ENCODE measurements at places on chromosomes 6 and 20.

DNA sequence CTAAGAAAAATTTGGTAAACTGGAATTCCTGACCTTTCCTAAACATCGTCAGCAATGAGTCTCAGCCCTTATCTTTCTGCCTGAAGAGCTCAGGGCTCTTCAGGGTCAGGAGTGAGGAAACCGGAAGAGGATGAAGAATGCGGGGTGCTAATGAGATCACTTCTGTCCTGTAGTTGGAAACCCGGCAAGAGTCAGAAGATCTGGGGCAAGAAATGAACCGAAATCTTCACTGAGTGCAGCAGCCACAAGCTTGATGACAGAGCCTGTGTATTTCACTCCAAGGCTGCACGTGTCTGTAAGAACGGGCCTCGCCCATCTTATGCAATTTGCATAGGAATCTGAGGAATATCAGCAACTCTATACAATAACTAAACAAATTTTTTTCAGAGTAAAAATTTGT, 60.4 kb upstream of the QKI start:
- DNase-seq: no peak

DNA sequence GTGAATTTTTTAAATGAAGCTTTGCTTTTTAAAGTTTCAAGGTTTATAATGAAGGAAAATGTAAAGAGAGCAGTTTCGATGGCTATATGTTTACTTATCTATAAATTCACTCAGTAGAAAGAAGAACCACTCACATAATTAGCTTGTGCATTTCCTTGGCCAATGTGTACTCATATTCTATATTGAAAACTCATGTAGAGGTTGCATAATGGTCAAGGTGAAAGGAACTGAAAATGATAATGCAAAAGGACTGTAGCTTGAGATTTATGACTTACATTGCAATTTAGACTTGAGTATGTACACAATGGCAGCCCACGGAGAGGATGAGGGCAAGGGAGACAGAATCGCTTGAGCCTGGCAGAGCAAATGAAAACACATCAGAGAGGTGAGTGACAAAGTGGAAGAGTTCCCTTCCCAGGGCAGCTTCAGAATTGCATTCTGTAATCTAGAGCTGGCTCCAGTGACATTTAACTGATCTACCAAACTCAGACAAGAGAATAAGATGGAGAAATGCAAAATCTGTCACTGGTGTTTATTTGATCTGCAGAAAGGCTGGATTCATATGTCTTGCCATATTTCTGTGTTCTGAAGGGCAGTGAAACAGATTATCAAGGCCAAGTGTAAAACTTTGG, 191.8 kb downstream of the TMEM200A start:
- DNase-seq: no peak

- DNase-seq: no peak
Measured at GRCh38 chr6:159761129-159761872, 544 bp upstream of the ACAT2 start.

DNA sequence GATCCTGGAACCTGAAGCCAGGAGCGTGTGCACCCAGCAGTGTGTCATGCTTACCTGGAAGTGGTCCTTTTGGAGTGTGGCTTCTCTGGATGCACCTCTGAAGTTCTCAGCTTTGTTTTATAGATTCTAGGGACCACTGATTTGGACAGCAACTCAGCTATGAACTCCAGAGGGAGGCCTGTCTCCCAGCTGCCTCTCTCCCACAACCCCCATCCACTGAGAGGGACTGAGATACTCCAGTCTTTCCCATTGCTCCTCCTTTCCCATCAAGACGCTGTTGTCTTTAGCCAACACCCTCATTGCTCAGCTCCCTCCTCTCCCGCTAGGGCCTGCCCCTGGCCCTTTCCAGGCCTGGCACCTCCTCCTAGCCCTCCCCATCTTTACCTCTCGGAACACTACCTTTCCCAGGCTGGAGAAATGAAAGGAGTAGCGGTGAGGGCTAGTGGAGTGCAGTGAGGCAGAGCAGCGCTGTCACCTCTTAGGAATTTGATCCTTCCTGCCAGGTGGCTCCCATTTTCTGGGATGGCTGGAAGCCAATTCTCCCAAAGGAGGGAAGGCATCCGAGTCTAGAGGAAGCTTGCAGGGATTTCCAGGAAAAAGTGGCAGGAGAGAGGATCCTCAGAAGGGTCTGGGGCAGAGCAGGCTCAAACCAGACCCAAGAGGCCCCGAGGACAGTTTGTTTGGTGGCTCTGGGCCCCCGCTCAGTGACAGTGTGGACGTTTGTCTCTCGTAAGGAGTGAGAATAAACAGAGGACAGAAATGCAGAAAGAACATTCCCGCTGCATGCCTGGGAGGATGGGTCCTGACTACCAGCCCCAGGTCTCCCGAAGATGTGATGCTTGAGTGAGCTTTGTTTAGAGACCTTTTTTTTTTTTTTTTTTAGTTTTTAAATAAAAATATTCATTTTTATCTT, at the start of gene LRRN4:
LRRN4 (minus strand) TSS at position 285 of the 913 bp plus-strand sequence. CDS start 1,261 bp downstream, outside the sequence.
- DNase-seq: no peak
